ENCODE measurements at places on chromosomes 16 and 17. TPM values are rescaled to one million over a fixed set of nuclear protein-coding genes. Genes with fewer than 3 reads are reported as not detected.

DNA sequence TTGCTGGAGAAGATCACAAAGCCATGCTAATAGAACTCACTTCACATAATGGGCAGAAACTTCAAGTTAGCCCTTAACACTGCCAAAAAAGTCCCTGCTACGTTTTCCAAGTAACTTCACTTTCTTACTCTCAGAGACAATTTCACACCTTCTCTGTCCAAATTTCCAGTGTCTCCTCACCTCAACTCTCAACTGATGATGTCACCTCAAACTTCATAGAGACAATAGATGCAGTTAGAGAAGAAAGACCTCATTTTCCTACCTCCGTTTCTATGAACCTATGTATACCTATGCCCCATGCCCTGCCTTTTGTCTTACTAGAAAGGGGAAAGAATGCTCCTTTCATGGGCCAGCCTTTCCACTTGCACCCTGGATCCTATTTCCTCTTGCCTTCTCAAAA, 14.2 kb upstream of the EFCAB3 start:
- no peaks in the 10 kb centered on the region for H3K27me3 ChIP-seq
- DNase-seq = no peak
- H3K4me3 ChIP-seq = no peak overlapping the region
- H3K4me1 ChIP-seq = no peaks in the 10 kb centered on the region

TMEM219 gene
- 69.8 TPM for total RNA-seq

DNA sequence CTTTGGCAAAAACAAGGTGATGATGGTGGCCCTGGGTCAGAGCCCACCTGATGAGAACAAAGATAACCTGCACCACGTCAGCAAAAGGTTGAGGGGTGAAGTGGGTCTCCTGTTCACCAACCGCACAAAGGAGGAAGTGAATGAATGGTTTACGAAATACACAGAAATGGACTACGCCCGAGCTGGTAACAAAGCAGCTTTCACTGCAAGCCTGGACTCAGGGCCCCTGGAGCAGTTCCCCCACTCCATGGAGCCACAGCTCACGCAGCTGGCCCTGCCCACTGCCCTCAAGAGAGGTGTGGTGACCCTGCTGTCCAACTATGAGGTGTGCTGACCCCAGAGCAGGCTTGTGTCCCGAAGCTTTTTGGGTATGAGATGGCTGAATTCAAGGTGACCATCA, 29.7 kb upstream of the DLX4 start:
- H3K4me3 ChIP-seq = no peak overlapping the region
- no peak overlapping the region for H3K27ac ChIP-seq
- H3K36me3 ChIP-seq = no peaks in the 10 kb centered on the region
- H3K4me1 ChIP-seq = no peaks in the 10 kb centered on the region

- DNase-seq = no peak
- no peaks in the 10 kb centered on the region for H3K36me3 ChIP-seq
- no peak overlapping the region for H3K27ac ChIP-seq
- H3K4me1 ChIP-seq = no peaks in the 10 kb centered on the region
Measured at GRCh38 chr16:71537643-71538042, 11.4 kb downstream of the CHST4 start.

DNA sequence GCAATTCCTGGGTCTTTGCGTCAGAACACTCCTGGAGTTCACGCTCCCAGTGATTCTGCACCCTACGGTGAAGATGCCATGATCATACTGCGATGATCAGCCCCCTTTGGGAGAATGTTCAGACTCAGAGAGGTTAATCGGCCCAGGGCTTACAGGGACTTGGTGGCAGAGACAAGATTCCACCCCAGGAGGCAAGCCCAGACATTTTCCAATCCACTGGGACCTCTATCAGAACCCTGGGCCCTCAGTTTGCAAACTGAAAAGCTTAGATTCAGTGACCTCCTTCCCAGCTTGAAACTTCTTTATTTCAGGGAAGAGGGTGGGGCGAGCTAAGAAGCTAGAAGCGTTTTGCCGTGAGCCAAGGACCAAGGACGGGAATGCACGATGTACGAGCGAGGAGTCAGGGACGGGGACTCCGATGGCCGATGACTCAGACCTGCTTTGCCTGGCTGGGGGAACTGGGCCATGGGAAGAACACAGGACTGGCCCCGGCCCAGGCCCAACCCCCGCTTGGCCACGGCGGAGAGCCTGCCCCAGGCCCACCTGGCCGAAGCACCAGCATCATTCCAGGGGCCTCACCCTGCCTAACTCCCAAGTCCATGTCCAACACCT, 34.7 kb downstream of the SOCS3 start:
- peaks cover 23% of the 10 kb centered on the region for H3K4me1 ChIP-seq
- no peaks in the 10 kb centered on the region for H3K36me3 ChIP-seq
- H3K27me3 ChIP-seq = no peaks in the 10 kb centered on the region
- H3K4me3 ChIP-seq = peak overlapping the region; percentile 13

- H3K36me3 ChIP-seq = no peaks in the 10 kb centered on the region
- peak; percentile 72 for DNase-seq
- no peaks in the 10 kb centered on the region for H3K27me3 ChIP-seq
Measured at GRCh38 chr17:77834170-77835115, 124.1 kb upstream of the TNRC6C start.

- peak overlapping the region; percentile 81 for H3K4me3 ChIP-seq
- peaks cover 22% of the 10 kb centered on the region for H3K4me1 ChIP-seq
- no peaks in the 10 kb centered on the region for H3K27me3 ChIP-seq
- H3K36me3 ChIP-seq = peaks cover 10% of the 10 kb centered on the region
Measured at GRCh38 chr16:88662222-88662842, 559 bp downstream of the MVD start.

C17orf67 gene
- 0.63 TPM for total RNA-seq

CHST5 gene
- 0.37 TPM for total RNA-seq

GRCh38 chr16:79217375-79218011, 383.0 kb downstream of the MAF start:
- H3K27ac ChIP-seq = no peak overlapping the region
- H3K4me1 ChIP-seq = no peaks in the 10 kb centered on the region
- no peaks in the 10 kb centered on the region for H3K36me3 ChIP-seq
- no peak overlapping the region for H3K4me3 ChIP-seq
- H3K27me3 ChIP-seq = no peaks in the 10 kb centered on the region
- no peak for DNase-seq

Measured in heart left ventricle (tissue), 16 donors.